ENCODE measurements at places on chromosomes 6 and 20. TPM values are rescaled to one million over a fixed set of nuclear protein-coding genes. Genes with fewer than 3 reads are reported as not detected.

GRCh38 chr6:33217246-33217645 lies 8.9 kb downstream of the RING1 start:
- peaks cover 7% of the 10 kb centered on the region for H3K36me3 ChIP-seq
- H3K4me1 ChIP-seq = peaks cover 12% of the 10 kb centered on the region
- no peak for DNase-seq

DNA sequence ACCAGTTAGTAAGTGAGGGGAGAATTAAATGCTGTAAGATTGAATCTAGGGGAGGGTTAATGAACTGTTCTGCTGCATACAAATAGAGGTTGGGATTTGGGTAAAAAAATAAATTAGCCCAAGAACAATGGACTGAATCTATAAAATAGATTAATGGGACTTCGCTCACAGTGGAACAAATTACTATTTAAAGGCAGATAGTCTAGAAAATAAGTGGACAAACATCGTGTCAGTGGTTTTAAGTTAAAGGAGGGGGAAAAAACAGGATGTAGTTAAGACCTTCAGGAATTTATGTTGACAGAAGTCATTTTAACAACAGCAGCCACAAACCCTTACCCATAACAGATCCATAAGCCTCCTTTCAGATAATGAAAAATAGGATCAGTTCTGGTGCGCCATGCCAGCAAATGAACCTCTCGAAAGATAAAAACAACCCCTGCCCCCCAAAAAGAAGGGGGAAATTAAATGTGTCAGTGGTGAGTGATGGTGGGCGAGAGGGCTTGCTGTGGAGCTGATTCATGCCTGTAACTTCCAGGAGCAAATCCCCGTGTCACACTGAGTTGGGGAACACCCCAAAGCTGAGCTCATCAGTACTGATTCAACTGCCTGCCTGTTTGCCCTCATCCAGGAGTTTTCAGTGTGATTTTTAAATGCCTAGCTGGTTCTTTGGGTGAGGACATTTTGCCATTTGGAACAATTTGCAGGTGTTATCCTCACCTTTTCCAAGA lies 86.8 kb downstream of the PPP1R14C start:
- H3K4me3 ChIP-seq = no peak overlapping the region
- peaks cover 3% of the 10 kb centered on the region for H3K4me1 ChIP-seq
- no peaks in the 10 kb centered on the region for H3K27me3 ChIP-seq
- DNase-seq = no peak
- no peaks in the 10 kb centered on the region for H3K36me3 ChIP-seq
- H3K27ac ChIP-seq = no peak overlapping the region

DNA sequence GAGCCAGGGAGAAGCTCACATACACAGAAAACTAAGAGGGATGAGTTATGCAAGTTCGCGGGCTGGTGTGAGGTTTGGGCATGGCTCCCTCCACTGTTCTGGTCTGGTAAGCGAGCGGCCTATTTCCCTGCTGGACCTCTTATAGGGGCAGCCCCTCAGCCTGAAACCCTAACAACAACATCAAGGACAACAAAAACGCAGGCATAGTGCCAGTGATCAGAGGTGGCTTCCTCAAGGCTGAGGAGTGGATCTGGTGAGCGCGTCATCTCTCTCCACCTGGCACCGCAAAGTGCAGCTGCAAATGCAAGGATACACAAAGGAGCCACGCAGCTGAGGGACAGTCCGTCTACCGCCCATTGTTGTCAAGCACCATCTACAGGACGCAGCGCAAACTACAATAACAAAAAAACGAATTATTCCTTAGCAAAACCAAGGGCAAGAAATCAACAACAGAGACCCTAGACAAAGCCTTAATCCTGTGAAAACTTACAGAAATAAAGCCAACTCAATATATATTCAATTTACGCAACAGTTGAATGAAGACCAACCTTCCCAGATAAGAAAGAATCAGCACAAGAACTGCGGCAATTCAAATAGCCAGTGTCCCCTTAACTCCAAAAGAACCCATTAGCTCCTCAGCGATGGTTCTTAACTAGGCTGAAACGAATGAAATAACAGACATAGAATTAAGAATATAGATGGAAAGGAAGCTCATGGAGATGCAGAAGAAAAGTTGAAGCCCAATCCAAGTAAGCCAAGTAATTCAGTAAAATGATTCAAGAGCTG lies 9.2 kb upstream of the DEFB110 start:
- H3K27ac ChIP-seq = peak overlapping the region; percentile 48
- no peaks in the 10 kb centered on the region for H3K4me1 ChIP-seq

DNA sequence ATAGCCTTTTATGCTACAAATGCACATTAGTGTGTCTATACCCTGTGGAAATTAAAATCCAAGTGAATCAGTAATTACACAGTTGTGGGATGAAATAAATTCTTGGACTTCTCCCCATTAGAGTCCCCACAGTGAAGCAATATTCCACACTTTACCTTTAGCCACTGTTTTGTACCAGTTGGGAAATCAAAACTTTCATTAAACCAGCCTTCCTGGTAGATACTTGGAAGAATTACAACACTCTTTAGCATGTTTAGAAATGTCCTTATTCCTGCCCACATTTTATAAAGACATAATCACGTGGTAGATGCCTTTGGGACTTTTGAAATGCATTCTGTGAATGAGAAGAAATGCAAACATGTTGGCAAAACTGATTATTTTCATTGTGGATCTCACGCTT lies 49.0 kb upstream of the ANKEF1 start:
- no peaks in the 10 kb centered on the region for H3K4me1 ChIP-seq
- H3K4me3 ChIP-seq = no peak overlapping the region
- no peaks in the 10 kb centered on the region for H3K27me3 ChIP-seq
- no peak overlapping the region for H3K27ac ChIP-seq
- H3K36me3 ChIP-seq = no peaks in the 10 kb centered on the region
- no peak for DNase-seq

DNA sequence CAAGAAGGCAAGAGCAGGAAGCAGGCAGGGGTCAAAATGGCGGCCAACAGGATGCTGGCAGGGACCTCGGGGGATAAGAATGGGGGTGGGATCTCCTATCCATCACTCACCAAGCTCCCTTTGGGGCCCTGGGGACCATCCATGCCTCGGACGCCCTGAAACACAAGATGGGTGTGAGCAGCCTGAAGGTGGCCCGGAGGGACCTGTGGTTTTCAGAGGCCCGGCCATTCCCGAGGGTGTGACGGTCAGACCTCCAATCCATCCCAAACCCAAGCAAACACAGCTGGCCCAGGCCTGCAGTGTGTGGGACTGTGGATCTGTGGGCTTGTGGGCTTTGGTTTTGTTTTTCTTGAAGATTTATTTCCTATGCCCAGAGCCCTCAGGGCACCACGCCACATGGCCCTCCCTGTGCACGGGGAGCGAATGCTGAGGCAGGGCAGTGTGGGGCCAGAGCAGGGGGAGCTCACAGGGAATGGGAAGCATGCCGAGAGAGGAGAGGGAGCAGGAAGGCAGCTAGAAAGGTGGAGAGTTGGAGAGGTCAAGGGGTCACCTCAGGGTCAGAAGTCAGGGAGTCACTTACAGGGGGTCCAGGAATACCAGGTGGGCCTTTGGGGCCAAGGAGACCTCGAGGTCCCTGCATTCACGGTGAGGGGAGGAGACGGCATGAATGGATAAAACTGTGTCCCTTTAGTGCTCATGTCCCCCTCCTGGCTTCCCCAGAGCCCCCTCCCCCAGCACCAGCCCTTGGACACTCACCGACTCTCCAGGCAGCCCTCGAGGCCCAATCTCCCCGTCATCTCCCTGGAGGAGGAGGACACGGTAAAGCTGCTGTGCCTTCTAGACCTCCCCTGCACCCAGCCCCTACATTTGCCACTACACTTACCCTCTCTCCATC lies 14.5 kb downstream of the COL11A2 start:
- H3K4me3 ChIP-seq = peak overlapping the region; percentile 83
- H3K36me3 ChIP-seq = peaks cover 31% of the 10 kb centered on the region
- H3K27ac ChIP-seq = no peak overlapping the region
- peaks cover 9% of the 10 kb centered on the region for H3K4me1 ChIP-seq

The WFDC5 gene
- not detected for total RNA-seq

The ESR1 gene
- total RNA-seq = 0.05 TPM

Data from endothelial cell (in vitro differentiated cells).